Fibroblast of the aortic adventitia (primary cell): ENCODE measurements at places on chromosomes 7 and 10. TPM values are rescaled to one million over a fixed set of nuclear protein-coding genes. Genes with fewer than 3 reads are reported as not detected.

The PYROXD2 gene
- 6.5 and 10.2 TPM in 2 replicates for total RNA-seq

The LRRD1 gene
- total RNA-seq, result 0.09 and 0.41 TPM in 2 replicates

The TCAF2 gene
- total RNA-seq, result 1.6 TPM in 2 replicates

The SPOCK2 gene
- total RNA-seq, result 0.36 and 0.98 TPM in 2 replicates

The CYP3A7 gene
- total RNA-seq, result 0.74 TPM in 1 of 2 replicates, not detected in the other

The LBX1 gene
- 0.08 TPM in 1 of 2 replicates, not detected in the other for total RNA-seq

The TRPV6 gene
- total RNA-seq, result 0.08 TPM in 1 of 2 replicates, not detected in the other

The NODAL gene
- not detected in 2 replicates for total RNA-seq
